ENCODE measurements at places on chromosomes 1 and 21. TPM values are rescaled to one million over a fixed set of nuclear protein-coding genes. Genes with fewer than 3 reads are reported as not detected.

Gene RPTN
- not detected for total RNA-seq

Gene GJA9
- not detected for total RNA-seq

Gene CD52
- 227 TPM for total RNA-seq

Gene UTS2
- not detected for total RNA-seq

- no peak for DNase-seq
Measured at GRCh38 chr1:62732331-62732730, 44.1 kb upstream of the DOCK7 start.

DNA sequence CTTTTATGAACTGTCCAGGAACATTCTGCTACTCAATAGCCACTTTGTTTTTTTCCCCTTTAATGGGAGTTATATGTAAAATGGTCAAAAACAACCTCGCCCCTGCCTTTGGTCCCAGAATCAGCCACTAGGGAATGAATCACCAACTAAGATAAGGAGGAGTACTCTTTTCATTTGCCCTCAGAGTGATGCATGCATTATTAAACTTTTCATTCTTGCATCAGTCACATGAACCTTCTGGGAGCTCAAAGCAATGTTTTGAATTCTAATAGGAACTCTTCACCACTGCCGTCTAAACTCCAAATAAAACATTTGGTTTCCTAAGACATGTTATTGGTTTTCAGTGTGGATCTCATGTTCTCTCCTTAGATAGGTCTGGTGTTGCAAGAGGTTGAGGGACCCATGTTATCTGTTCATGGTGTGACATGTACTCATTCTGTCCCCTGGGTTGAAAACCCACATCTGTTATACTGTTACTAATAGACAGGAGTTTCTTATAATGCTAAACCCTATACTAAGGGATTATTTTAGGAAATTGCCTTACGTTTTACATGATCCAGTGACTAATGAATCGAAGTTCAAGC is 17.8 kb upstream of the HSD17B7 start:
- no peak for DNase-seq

GRCh38 chr1:75492011-75492410 is 118.9 kb downstream of the SLC44A5 start:
- DNase-seq = no peak

- peak; percentile 44 for DNase-seq
Measured at GRCh38 chr1:46687921-46688509, 16.4 kb downstream of the TEX38 start.

DNA sequence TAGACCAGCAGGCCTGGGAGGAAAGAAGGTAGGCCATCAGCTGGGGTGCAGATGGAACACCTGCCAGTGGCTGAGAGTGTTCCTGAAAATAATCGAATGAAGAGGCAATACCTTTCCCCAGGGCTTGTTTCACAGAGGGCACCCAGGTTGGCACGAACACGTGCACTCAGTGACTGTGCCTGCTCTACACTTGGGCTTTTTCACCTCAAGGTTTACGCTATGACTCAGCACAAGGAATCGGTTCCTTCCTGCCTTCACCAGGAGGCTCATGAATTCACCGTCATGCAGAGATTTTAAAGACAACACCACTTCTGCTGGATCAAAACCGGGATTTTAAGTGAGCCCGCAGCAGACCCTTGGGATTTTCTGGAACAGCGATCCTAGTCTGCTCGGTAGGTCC is 118.5 kb upstream of the ADAR start:
- DNase-seq = peak; percentile 54

GRCh38 chr1:1069711-1070676 is 4.1 kb downstream of the RNF223 start:
- no peak for DNase-seq
